ENCODE measurements at places on chromosomes 7 and 10. TPM values are rescaled to one million over a fixed set of nuclear protein-coding genes. Genes with fewer than 3 reads are reported as not detected.

DNA sequence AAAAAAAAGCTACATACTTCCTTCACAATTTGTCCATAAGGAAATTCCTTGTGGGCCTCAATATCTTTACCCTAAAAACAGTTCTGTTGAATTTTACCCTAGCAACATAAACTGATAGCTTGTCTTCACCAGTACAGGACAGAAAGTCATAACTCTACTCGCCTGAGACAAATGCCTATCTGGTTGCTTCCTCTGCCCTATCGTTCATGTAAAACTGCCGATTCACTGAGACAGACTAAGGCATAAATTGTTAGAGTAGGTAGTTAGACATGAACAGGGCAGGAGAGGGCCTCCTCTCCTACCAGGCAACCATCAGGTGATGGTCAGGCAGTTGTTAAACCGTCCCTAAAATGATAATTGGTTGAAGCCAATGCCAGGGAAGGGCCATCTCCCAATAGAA, 25.0 kb downstream of the IFIT3 start:
- no peak for DNase-seq

GRCh38 chr7:87231258-87231657, 11.7 kb upstream of the TMEM243 start:
- no peak for DNase-seq

Gene TFR2
- 0.25 TPM for total RNA-seq

GRCh38 chr7:137734221-137734620, 112.6 kb downstream of the DGKI start:
- no peak for DNase-seq

DNA sequence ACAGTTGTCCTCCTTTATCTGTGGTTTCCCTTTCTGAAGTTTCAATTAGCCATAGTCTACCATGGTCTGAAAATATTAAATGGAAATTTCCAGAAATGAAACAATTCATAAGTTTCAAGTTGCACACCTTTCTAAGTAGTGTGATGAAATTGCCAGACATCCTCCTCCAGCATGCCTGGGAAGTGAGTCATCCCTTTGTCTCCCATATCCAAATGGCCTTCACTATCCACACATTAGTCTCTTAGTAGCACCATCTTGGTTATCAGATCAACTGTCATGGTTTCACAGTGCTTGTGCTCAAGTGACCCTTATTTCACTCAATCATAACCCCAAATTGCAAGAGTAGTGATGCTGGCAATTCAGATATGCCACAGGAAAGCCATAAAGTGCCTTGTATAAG, 83.4 kb upstream of the PPP1R9A start:
- no peak for DNase-seq

GRCh38 chr7:148790131-148790726, 91.5 kb downstream of the CUL1 start:
- DNase-seq: no peak

Gene MRC1
- total RNA-seq: 18.9 TPM

GRCh38 chr10:22500656-22501340, 155.5 kb downstream of the SPAG6 start:
- DNase-seq: no peak

DNA sequence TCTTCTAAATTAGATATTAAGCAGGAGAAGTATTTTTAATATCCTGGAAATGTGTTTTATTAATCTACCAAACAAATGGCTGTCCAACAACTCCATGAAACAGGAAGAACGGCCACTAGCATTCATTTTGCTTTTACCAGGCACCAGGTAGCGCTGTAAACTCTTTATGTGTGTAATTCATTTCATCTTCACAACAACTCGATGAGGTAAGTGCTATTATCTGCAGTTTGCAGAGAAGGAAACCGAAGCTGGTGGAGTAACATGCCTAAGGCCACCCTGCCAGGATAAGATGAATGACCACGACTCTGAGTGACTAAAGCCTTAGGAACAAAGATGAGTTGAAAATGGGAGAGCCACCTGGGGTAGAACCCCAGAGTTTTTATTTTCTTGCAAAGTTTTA, 101.2 kb downstream of the KIAA1217 start:
- DNase-seq: no peak

DNA sequence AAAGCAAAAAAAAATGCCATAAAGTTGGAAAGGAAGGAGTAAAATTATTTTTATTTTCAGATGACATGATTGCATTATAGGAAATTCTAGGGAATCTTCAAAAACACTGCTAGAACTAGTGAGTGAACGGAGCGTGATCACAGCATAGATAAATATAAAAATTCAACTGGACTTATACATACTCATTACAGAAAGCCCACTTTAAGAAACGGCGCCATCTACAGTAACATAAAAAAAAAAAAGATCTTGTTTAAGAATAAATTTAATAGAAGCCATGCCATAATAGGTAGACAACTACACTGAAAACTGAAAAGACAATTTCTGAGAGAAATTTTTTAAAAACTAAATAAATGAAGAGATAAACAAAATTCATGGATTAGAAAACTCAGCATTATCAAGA, 623.1 kb upstream of the MGMT start:
- DNase-seq: no peak

DNA sequence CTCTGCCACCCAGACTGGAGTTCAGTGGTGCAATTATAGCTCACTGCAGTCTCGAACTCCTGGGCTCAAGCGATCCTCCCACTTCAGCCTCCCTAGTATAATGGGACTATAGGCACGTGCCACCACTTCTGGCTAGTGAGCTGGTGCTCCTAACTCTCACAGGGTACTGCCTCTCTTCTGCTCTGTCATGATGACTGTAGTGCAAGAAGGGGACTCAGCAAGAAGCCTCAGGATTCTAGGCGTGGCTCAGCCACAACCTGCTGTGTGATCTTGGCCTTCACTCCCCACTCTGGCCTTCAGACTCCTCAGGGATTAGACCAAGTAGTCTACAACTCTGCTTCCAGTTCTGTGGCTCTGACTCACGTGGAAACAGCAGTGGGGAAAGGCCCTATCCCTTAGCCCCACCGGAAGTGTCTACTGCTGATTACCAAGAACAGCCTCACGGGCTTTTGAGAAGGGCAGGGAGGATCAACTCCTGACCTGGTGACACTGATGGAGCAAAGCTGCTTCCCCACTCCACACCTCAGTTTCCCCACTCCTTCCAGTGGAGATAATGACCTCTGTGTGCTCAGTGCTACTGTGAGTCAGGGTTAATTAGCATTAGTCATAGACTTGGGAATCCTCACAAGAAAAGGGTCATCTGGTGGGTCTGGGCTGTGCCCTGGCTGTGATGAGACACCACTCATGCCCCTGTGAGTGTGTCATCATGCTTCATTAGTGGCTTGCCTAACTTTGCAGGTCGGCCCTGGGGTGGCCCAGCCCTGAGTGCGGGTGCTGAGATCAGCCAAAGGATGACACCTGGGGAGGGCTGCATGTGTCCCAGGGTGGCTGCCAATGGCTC, 41.1 kb downstream of the ZC3HC1 start:
- DNase-seq: no peak
